ENCODE measurements at places on chromosomes 16 and 17.

- no peak for DNase-seq
Observed at GRCh38 chr17:63774141-63774968, at the start of gene DDX42. DDX42 (plus strand) TSS chr17:63774170; CDS start chr17:63787050, 12,880 bp downstream.

- no peak for DNase-seq
Observed at GRCh38 chr17:65054602-65055001, 1.9 kb downstream of the GNA13 start.

- DNase-seq = no peak
Observed at GRCh38 chr16:61946019-61946418, 90.2 kb downstream of the CDH8 start.

DNA sequence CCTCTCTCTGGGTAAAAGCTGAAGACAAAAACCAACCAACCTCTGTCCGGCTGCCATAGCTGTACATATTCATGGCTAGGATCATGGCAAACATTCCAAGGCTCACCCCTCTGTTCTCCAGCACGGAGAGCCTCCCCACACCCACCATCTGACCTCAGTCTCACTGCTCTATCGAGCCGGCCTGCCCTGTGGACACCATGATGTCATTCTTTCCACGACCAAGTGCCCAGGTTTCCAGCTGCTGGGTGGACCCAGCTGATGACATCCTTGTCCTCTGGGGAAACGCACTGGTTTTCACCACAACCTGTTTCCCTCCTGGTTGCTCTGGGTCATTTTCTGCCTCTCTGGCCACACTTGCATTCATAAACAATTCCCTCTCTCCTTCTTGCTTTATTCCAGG, 67.7 kb downstream of the NDEL1 start:
- no peak for DNase-seq

DNA sequence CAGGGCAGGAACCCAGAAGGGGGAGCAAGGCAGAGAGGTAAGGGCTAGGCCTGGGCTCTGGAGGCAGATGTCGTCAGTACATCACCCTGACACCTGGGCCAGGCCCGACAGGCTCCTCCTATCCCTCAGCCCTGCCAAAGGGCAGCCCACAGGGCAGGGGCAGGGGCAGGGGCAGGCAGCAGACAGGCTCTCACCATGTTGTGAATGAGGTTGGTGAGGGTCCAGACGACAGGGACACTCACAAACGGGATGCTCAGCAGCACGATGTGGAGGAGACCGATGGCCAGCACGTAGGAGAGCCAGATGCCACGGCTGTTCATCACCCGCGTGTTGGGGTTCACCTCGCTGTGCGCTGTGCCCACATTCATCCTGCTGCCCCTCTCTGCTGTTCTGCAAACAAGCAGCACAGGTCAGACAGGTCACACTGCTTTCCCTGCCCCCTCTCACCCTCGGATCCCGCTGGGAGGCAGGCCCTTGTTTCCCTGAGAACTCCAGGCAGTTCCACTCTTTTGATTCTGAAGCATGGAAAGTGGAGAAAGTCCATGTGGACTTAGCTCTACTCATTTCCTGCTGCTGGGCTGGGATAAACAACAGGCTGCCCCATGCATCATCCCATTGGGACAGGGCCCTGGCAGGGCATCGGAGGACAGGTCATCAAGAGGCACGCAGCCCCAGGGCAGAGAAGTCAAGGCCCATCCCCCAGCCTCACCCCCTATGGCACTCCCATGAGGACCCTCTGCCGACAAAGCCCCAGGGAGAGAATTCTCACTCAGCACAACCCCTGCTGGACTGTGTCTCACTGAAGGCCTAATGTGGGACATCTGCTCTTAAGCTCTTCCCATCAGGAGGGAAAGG, 3.3 kb downstream of the ORMDL3 start:
- no peak for DNase-seq

GRCh38 chr17:19239544-19239943, 2.4 kb downstream of the EPN2 start:
- no peak for DNase-seq

DNA sequence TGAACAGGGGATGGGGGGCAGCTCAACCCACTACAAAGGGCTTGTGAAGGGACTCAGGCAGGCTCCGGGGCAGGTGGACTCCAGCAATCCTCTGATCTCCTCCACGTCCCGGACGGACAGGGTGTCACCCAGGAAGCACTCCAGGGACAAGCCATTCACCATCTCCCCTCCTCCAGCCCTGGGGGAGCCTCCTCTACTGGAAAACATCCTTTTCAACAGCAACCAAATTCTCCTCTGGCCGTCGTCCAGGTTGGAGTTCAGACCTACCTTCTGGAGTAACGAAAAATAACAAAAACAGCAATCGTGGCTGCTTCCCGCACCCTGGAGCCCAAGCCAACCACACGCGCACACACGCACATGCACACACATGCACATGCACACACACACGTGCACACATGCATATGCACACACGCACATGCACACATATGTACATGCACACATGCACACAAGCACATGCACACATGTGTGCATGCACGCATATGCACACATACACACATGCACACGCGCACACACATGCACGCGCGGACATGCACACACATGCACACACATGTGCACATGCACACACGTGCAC, 8.9 kb upstream of the RBFOX3 start:
- DNase-seq = no peak

- no peak for DNase-seq
Observed at GRCh38 chr17:70076189-70076588, 1.2 kb downstream of the KCNJ16 start.

DNA sequence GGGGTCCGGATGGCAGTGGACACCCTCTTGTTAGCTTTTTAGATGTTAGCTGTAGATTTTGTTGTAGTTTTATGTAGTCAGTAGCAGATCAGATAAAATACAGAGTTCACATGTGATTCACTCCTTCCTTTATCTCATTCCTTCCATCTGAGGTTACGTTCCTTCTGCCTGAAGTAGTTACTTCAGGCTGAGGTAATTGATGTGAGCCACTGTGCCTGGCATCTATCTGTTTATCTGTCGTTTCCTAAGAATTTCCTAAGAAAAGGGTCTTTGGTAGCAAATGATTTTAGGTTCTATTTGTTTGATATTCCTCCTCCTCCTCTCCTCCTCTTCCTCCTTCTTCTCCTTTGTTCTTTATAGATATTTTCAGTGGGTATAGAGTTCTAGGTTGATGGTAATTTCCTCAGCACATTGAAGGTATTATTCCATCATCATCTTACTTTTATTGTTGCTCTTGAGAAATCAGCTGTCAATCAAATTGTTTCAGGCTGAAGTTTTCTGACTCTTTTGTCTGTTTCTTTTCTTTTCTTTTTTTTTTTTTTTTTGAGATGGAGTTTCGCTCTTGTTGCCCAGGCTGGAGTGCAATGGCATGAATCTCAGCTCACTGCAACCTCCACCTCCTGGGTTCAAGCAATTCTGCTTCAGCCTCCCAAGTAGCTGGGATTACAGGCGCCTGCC, 29.6 kb upstream of the FBXO47 start:
- no peak for DNase-seq

- no peak for DNase-seq
Observed at GRCh38 chr16:9357829-9358228, 266.4 kb downstream of the HAPSTR1 start.

DNA sequence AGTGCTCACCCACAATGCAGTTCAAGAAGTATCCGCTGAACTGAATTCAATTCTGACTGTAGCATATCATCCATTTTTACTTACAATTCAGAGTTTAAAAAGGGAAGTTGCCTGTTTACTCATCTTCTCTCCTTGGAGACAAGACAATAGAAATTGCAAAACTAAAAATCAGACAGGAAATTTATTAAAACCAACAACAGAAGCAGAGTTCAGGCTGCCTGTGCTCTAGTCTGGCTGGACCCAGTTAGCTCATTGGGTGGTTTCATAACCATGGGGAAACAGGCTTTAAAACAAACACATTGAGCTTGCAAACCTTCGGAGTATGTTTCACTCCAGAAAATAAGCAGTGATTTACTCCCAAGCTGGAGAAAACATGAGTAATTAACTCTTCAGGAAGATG, 321.4 kb downstream of the GRIN2A start:
- DNase-seq = no peak

- no peak for DNase-seq
Observed at GRCh38 chr17:9336817-9337216, 238.8 kb downstream of the STX8 start.

DNA sequence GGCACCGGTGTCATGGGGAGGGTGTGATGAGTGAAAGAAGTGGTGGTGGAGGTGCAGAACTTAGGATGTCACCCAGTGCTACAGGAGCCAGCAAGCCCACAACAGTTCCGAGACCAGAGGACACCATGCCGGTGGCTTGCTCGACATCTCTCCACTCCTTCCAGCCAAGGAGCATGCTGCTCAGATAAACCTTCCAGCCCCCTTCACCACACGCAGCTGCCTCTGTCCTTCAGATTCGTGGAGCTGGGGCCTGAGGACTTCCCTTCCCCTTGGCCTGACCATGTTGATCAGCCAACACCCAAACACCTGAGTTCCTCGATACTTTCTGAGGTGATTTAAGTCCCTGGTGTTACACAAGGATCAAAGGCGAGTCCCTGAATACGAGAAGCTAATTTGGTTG, 188.8 kb upstream of the FOXF1 start:
- no peak for DNase-seq

- DNase-seq = no peak
Observed at GRCh38 chr16:82880346-82880745, 253.6 kb downstream of the CDH13 start.
